ENCODE measurements at places on chromosomes 1 and 21.

DNA sequence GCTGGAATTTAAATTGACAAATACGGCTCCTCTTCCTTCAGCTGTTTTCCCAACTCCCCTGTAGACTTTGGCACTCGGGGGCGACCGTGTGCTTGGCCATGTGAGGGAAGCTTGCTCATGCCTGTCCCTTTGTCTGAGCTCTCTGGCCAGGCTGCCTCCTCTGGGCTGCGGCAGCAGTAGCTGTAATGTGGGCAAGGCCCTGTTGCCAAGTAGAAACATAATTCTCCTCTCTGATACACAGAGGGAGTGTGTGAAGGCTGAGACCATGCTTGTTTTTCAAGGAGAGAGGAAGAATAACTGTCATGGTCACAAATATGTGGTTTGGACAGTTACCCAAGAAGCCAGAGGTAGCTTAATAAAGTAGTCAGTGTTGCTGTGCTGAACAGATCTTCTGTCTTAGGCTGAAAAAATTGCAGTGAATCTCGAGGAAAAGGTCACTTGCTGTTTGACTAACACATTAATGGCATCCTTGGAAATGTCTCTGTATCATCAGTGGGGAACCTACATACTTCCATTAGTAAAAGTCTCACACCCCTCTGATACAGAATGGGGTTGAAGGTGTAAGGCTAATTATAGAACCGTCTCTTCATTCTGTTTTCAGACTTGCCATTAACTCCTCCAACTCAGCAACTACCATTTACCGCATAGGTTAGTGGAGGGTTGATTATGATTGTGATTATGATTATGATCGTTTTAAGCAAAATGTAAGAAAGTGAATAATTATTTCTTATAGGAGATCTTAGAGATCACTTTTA, 94.6 kb downstream of the TGFB2 start:
- DNase-seq, result peak; percentile 83

- DNase-seq, result no peak
These were observed 37.8 kb upstream of the ETV3 start for GRCh38 chr1:157176016-157176415.

- DNase-seq, result no peak
These were observed 492 bp upstream of the PGM1 start for GRCh38 chr1:63592536-63593302.

- DNase-seq, result no peak
These were observed 320.3 kb downstream of the KIF26B start for GRCh38 chr1:245475126-245475525.

- peak; percentile 89 for DNase-seq
These were observed 66.2 kb upstream of the IRF2BP2 start for GRCh38 chr1:234676103-234676594.

Data from spinal cord (tissue), 10 donors.